NCI-H187 (cell line): ENCODE measurements at places on chromosomes 6 and 20.

GRCh38 chr6:85802162-85802561, 159.5 kb upstream of the SYNCRIP start:
- no peak for DNase-seq

GRCh38 chr6:130467146-130468050, 101.6 kb downstream of the TMEM200A start:
- DNase-seq: no peak

GRCh38 chr20:49291200-49291599, 13.3 kb upstream of the ZNFX1 start:
- no peak for DNase-seq

DNA sequence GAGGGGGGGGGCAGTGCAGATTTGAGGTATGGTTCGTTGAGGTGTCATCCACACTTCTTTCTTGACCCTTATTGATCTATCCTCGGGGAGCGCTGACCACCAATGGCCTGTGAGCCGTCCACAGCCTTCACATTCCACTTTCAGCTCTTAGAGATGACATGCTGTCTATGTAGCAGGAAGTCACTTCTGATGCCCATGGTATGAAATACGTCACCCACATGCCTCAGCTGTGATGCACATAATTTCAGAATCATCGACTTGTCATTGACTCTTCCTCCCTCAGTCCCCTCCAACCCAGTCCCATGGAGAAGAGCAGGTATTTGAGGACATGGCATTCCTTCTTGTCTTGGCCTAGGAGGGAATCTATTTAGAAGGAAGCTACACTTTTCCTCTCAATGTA, 4.7 kb upstream of the ADGRF5 start:
- no peak for DNase-seq

DNA sequence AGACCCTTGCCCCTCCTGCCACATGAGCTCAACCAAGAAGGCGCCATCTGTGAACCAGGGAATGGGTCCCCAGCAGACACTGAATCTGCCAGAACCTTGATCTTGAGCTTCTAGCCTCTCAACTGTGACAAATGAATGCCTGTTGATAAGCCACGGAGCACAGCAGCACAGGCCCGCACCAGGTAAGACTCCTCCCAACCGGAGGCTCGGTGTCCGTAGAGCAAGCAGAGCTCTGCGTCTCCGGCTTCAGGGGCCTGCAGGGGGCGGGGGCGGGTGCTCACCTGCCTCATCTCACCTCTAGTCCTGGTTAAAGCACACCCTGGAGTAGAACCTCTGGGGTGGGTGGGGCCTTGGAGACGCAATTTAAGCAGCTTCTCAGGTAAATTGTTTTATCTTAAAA, 122.7 kb downstream of the SMOC2 start:
- DNase-seq: no peak

DNA sequence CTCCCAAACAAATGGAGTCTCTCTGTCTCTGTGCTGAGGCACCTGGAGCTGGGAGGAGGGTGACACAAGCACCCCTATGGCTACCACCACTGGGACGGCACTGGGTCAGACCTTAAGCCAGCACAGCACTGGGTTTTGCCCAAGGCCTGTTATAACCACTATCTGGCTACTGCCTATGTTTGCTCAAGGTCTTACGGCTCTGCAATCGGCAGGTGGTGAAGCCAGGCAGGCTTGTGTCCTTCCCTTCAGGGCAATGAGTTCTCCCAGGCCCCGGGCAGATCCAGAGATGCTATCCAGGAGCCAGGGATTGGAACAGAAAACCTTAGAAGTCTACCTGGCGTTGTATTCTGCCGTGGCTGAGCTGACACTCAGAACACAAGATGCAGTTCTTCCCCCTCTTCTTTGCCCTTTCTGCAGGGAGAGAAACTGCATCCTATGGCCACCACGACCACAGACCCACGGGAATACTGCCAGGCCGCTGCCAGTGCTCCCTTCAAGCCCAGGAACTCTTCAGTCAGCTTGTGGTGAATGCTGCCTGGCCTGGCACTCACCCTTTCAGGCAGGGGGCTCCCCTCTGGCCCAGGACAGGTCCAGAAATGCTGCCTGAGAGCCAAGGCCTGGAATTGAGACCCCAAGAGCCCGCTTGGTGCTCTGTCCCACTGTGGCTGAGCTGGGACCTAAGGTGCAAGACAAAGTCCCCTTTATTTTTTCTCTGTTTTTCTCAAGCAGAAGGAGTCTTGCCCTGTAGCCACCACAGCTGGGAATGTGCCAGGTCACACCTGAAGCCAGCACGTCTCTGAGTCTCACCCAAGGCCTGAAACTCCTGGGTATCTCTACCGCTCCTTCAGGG, 67.0 kb upstream of the FRMD1 start:
- no peak for DNase-seq

DNA sequence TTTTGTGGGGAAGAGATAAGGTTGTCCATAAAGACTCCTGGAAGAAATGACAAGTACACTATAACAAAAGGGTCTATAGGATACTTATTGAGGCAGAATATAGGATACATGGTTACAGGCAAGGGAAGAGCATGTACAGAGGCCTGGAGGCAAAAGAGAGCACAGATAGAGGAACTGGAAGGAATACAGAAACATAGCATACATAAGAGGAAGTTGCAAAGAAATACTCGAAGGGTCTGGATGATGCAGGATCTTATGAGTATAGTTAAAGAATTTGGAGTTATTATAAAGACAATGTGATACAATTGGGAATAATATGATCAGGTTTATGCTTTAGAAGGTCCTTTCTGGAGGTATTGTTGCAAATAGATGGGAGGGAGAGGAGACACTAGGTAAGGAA, 592.7 kb upstream of the POU3F2 start:
- DNase-seq: no peak

DNA sequence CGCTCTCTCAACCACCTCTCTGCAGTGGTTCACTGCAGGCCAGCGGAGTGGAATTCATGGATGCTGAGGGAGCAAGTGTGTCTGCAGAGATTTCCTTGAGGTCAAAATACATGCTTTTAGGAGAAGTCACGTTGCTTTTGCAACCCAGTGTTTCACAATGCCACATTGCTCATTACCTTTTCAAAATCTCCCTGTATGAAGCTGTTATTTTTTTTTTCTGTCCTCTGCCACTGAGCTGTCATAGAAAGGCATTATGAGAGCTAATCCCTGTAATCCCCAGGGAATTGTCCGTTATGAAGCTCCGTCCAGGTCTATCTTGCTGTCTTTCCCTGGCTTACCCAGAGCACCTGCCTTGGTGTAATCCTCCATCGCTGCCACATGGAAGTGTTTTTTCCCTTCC, 60.5 kb upstream of the SLC22A23 start:
- no peak for DNase-seq
